Inflammatory macrophage (primary cell): ENCODE measurements at places on chromosomes 6 and 20.

GRCh38 chr6:70849348-70850069 is 107.4 kb downstream of the B3GAT2 start:
- no peak for DNase-seq

DNA sequence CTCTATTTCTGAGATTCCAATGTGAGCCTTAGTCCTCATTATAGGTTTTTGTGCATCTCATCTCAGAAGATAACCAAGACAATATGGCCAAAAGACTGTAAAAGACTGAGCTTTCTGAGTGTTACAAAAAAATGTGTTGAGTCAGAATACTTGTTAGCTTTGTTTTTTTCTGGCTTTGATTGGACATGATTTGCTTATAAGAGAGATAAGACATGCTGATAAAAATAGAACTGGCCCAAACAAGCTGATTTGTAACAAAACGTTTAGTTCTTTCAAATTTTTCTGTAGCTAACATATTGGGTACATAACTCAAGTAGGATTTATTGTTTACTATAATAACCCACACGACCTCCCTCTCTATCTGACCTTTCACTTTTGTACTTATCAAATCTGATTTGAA is 32.9 kb downstream of the FILIP1 start:
- no peak for DNase-seq

GRCh38 chr6:169933839-169934698 is 182.6 kb downstream of the ERMARD start:
- no peak for DNase-seq

DNA sequence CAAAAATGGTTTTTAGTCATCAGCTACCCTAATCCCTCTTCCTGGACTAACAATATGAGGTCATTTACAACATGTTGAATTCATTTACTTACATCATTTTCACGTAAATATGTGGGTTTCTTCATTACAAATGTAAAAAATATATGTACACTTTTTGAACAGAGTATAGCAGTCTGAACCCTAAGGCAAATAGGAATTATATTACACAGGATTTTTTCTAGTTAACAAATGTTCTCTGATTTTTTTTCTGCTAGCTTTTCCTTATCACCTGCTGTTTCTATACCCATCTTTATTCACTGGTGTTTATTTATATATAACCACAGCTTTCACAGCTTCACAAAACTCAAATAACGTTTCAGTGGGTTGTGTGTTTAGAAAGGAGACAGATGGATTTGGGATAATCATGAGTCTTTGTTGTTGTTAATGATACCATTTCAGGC is 21.0 kb upstream of the CD2AP start:
- no peak for DNase-seq

- DNase-seq, result peak; percentile 17
These were observed 477 bp upstream of the ITPA start for GRCh38 chr20:3208786-3209256.

- DNase-seq, result no peak
These were observed 76.4 kb downstream of the CDC5L start for GRCh38 chr6:44463728-44464450.

DNA sequence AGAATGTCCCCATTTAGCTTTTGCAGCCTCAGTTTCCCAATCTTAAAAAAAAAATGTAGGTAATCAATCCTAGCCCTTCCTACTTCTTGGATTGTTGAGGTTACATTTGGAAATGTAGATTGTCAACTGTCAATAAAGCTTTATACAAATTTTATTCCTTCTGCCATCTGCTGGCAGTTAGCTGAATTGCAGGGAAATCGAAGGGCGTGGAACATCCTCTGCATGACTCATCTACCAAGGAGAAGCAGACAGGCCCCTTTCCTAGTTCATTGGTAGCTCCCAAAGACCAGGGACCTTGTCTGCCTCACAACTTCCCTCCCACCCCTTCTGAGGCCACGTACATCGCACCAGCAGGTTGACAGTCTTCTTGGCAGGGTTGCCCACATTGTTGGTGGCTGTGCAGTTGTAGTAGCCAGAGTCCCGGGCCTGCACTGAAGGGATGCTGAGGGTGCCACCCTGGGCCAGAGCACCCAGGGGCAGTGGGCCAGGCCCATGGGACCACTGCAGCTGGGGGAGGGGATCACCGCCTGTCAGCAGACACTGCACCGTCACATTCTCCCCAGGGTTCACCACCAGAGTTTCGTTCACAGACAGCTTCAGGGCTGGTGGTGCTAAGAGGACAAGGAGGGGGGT is 43.6 kb downstream of the MDGA1 start:
- DNase-seq, result peak; percentile 88

DNA sequence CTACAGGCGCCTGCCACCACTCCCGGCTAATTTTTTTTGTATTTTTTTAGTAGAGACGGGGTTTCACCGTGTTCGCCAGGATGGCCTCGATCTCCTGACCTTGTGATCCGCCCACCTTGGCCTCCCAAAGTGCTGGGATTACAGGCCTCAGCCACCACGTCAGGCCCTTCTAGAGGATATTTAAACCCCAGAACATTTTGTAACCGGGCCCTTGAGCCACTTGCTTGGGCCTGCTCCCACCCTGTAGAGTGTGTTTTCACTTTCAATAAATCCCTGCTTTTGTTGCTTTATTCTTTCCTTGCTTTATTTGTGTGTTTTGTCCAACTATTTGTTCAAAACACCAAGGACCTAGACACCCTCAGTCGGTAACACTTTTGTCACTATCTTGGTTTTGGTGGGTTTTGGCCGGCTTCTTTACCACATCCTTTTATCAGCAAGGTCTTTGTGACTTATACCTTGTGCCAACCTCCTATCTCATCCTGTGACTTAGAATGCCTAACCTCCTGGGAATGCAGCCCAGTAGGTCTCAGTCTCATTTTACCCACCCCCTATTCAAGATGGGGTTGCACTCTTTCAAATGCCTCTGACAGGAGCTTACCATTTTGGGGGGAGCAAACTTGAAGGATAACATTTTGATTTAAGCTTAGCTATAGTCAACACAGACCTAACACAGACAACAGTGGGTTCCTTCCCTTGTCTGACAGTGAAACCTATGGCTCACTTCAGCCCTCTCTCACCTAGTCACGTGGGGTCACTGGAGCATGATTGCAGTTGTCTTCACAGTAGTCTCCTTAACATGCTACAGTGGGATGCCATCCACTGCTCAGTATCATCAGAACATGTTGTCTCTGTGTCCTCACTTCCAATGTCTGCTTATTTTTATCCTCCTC is 27.9 kb upstream of the KIF6 start:
- DNase-seq, result no peak

DNA sequence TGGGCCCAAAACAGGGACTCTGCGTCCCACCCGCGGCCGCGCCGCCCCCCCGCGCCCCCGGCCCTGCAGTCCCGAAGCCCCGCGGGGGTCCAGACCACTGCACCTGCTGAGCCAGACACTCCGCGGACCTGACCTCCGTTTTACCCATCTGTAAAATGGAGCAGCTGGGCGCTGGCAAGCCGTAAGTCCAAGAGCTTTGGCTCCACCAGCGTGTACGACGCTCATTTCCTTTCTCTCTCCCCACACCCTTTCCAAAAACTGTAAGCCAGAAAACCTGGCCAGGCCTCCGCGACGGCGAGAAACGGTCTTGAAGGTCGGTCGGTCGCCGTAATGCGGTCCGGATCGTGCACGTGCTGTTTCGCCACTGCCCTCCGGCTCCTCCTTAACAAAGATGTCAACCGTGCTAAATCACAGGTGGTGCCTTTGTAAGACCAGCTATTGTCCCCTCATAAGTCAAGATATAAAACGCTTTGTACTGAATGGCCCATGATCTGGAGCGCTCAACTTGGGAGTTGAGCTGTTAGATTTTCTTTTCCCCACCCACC is 7.8 kb upstream of the NR2E1 start:
- DNase-seq, result no peak

DNA sequence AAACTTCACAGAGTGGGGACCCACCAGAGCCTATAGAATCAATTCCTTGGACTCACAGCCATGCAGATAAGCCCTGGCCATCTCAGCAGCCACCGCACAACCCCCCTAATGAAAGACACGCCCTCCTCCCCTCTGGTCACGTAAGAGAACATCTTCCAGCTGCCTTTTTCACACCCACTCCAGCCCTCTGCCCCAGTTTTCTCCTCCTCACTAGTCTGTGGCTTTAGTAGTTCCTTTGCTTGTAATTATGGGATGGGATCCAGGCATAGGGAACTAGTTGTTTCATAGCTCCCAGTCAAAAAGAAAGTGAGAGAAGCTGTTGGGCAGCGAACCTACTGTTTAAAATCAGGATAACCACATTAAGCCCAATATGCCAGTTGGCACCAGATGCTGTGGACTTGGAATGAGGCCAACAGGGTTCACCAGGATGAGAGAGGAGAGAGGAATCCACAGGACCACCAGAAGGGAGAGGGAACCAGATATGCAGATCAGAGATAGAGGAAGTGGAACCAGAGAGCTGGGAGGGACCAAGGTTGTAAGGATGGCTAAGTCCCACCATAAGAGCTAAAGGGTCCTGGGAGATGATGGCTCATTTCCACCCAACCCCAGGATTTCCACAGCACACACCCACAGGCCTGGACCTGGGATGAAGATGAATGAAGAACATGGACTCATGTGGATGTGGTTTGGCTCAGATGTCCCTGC is 9.0 kb upstream of the BTN3A1 start:
- DNase-seq, result peak; percentile 64

DNA sequence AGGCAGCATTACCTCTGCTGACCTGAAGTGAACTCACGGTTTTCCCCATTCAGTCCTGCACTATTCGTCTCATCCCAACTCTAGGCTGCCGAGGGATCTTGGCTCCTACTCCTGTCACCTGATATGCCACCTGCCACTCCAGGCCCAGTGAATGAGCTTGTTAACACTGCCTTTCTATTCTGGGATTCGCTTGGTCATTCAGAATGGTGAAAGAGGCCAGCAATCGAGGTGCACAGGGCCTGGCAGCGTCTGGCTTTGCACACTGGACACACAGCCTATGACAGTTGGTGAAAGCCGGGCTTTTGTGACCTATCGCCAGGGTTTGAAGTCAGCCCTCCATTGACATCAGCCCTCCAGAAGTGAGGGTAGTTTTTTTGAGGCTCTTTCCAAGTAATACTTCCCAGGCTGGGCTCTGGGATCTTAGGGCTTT is 59.3 kb upstream of the MYL9 start:
- DNase-seq, result no peak

GRCh38 chr6:154993026-154993425 is 2.1 kb upstream of the TIAM2 start:
- no peak for DNase-seq

GRCh38 chr20:33132513-33133372 is 35.2 kb upstream of the BPIFA2 start:
- no peak for DNase-seq

- no peak for DNase-seq
These were observed 19.7 kb downstream of the NDRG3 start for GRCh38 chr20:36726168-36726567.

DNA sequence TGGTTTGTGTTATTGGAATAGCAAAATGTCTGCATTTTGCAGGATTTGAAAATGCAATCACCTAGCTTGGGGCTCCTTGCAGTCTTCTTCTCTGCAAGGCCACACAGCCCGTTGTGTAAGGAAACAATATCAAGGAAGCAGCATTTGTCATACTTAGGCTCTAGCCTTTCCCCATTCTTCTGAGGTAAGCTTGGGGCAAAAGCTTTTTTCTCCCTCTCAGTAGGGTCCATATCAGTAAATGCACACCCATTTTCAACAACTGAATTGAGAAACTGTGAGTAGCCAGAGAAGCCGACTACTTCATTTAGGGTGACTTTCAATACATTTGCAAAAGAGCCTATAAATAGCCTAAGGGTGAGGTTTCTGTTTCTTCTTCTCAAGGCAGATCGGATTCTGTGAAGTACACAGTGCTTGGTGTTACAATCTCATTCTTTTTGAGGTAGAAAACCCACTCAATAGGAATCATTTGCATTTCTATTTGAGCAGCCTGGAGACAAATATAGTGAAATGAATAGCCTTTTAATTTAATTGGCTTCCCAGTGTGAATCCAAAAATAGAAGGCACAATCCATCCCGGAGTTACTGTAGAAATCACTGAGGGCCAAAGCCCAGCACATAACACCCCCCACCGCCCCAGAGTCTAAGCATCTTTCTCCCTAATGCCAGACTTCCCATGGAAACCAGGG is 61.8 kb downstream of the BTBD3 start:
- no peak for DNase-seq

DNA sequence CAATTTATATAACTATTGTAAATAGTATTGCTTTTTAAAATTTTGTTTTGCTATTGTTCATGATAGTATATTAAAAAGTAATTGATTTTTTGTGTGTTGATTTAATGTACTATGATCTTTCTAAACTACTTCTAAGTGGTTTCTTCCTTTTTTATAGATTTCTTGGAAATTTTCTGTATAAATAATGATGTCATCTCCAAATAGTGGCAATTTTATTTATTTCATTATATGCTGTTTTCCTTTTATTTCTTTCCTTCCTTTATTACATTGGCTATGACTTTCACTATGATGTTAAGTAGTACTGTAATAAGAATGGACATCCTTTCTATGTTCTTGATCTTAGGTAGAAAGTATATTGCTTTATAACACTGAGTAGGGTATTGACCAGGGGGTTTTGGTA is 451.5 kb upstream of the SPTLC3 start:
- no peak for DNase-seq
